H9 (cell line): ENCODE measurements at places on chromosomes 1 and 21. TPM values are rescaled to one million over a fixed set of nuclear protein-coding genes. Genes with fewer than 3 reads are reported as not detected.

The HAPLN2 gene
- total RNA-seq: 0.44 and 0.46 TPM in 2 replicates

The OVAAL gene
- not detected in 2 replicates for total RNA-seq

The HES4 gene
- total RNA-seq: 3.7 and 4.0 TPM in 2 replicates

The PLA2G2E gene
- not detected in 2 replicates for total RNA-seq

The GNAI3 gene
- total RNA-seq: 9.8 and 9.9 TPM in 2 replicates

The BRDT gene
- total RNA-seq: 0.15 TPM in 2 replicates

The C1orf94 gene
- total RNA-seq: 0.98 and 1.9 TPM in 2 replicates

The RIPPLY3 gene
- total RNA-seq: 1.7 and 1.9 TPM in 2 replicates

The PTGS2 gene
- total RNA-seq: 0.35 and 0.37 TPM in 2 replicates
